ENCODE measurements at places on chromosomes 2 and 18.

DNA sequence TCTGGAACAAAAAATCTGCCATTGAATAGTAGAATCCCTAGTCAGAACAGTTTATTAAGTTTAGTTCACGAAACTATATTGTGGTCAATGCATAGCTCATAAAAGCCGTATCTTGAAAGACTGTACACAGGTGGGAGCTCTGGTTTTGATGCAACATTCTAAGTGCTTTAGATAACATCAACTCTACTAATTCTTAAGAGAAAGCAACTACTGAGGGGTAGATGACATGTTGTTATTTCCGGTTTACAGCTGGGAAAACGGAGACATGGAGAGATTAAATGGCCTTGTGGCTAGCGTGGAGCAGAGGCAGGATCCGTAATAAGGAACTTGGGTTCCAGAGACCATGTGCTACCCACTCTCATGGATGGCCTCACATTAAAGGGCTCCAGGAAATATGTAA lies 4.2 kb upstream of the ITGA6 start:
- no peak for DNase-seq

DNA sequence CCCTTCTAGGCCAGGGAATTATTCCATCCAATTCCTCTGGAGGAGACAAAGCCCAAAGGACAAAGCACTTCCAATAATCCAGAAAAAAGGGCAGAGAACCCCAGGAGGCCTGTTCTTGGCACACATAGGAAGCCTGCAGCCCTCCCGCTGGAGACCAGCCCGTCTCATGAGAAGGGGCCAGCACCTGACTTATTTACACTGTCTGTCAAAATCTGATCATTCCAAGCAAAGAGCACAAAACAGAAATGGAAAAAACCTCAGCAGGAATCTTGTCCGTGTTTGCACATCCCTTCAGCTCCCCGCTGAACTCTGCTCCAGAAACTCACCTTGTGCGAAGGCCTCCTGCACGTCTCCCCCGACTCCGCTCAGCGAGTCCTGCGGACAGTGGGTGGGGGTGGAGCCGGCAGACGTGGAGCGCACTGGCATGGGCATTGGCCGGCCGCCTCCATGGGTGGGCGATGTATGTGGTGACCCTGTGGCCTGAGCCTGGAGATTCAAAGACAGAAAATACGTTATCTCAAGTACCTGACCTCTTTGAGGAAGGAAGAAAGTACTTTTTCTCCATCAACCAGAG lies 46.2 kb upstream of the DNMT3A start:
- no peak for DNase-seq

DNA sequence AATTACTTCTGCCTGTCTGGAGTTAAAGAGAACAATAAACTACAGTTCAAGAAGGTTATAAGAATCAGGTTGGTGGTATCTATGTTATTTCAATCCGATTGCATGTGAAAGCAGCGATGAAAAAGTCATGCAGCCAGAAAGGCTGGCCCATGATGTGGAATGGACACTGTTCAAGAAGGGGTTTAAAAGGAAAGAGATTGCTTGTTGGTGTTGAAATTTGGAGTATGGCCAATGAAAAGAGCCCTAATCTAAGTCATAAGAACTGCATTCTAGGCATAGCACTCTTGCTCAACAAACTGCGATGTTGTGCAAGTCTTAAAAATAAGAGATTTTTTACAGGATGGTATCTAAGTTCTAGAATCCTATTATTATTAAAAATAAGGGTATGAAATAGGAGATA lies 61.3 kb downstream of the EFEMP1 start:
- no peak for DNase-seq

GRCh38 chr2:215870986-215871385 lies 142.4 kb downstream of the MREG start:
- DNase-seq: no peak

GRCh38 chr2:35293261-35293660 lies 1062.3 kb upstream of the CRIM1 start:
- no peak for DNase-seq

GRCh38 chr2:67416136-67416535 lies 19.0 kb downstream of the ETAA1 start:
- DNase-seq: no peak

GRCh38 chr2:209368914-209369313 lies 54.9 kb upstream of the MAP2 start:
- DNase-seq: no peak

- no peak for DNase-seq
Observed at GRCh38 chr2:172345956-172346555, 81.3 kb upstream of the ITGA6 start.

GRCh38 chr2:174334781-174335251 lies at the start of gene SP9:
TSS of gene SP9 (plus strand) at chr2:174334954. CDS start at chr2:174335093, 139 bp downstream.
- DNase-seq: no peak

DNA sequence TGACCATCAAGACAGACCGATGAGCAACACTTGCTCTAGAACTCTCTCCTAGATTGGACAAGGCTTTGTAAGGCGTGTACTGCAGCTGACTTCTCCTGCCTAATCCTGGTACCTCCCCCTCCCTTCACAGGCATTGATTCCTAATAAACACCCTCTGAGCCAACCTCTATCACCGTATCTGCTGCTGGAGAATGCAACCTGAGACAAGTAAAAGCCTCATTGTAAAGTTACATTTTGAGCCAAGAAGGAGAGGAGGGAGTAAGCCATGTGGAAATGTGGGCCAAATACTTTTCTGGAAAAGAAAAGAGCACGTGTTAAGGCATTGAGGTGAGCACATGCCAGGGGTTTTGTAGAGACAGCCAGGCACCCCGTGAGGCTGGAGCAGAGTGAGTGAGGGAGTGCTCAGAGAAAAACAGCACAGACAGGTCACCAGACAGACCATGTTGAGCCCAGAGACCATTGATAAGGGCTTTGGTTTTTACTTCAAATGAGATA lies 2.6 kb upstream of the WDFY1 start:
- DNase-seq: no peak

DNA sequence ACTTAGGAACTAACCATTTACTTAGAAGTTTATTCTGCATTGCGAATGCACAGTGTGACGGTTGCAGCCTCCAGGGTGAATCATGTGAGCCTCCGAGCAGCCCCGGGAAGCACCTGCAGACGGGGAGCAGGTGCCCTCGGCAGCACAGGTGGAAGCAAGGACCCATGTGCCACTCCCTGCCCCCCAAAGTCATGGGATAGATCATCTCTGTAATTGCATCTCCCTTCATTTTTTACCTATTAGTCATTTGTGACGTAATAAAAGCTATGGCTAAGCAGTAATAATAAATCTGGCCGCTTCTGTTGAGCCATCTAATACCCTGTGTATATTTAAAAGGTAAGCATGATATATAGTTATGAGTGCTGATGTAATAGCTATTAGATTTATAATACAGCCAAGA lies 97.2 kb downstream of the PTGR3 start:
- DNase-seq: no peak

DNA sequence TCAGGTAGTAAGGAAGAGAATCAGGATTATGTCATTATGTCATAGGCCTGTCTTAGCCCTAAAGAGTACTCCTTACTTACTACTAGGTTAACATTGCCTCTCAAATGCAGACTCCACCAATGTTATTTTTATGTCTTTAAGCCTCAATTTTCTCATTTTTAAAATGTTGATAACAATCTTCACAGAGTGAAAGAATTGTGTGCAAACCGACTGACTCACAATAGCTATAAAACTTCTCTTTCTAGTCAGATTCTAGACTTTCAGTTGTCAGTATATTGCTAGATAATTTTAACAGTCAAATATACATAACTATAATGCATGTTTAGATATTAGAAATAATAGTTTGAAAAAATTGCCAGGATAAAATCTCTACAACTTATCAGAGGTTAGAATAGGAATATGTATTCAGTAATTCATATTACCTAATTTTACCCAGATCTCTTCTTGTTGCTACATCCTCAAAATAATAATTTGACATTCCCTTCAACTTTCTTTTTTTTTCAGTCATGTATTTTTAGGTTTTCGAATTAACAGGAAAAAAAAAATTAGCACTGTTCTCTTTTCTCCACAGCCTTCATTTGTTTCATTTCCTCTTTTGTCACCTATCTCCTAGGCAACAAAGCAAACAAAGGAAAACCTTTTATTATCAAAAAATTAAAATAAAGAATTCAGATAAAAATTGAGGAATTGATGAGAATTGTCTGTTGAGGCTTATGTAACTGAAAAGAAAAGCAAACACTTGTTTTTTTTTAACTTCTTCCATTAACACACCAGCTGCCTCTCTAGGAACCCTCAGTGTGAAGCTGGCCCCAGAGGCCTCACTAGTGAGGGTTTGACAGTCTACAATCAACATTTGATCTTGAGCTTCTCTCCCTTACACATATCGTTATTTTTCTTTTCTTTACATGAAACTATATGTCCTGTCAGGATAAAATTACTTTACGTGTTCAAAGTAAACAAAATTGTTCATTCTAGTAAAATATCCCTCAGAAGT lies 279.0 kb downstream of the CALCRL start:
- no peak for DNase-seq

- no peak for DNase-seq
Observed at GRCh38 chr2:100747996-100748615, 71.8 kb upstream of the NPAS2 start.

- DNase-seq: no peak
Observed at GRCh38 chr18:51519571-51519970, 322.1 kb upstream of the MEX3C start.

- DNase-seq: no peak
Observed at GRCh38 chr2:218091746-218092145, 22.7 kb downstream of the RUFY4 start.

- no peak for DNase-seq
Observed at GRCh38 chr2:20137131-20137571, 85.7 kb upstream of the LAPTM4A start.

- no peak for DNase-seq
Observed at GRCh38 chr2:8028981-8029380, 652.9 kb upstream of the ID2 start.

GRCh38 chr2:233363744-233364235 lies 9.5 kb downstream of the DGKD start:
- DNase-seq: no peak

DNA sequence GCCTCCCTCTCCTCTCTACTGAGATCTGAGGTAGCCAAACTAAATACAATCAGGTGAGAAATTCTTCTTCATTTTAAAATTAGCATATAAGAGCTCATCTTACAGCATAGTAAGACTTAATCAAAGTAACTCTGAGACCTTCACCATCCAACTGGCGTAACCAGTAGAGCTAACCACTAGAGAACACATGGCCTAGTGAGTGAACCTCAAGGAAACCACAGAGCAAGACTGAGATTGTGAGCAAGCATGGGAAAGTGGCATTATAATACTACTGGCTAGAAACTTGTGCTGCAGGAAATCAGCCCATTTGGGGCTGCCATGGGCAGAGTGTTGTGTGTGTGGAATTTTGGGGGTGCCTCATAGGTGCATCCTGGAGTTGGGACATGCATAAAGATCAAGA lies 61.1 kb upstream of the SPHKAP start:
- DNase-seq: no peak

GRCh38 chr2:10931710-10932255 lies 20.0 kb downstream of the KCNF1 start:
- no peak for DNase-seq

GRCh38 chr2:95007822-95008221 lies 17.7 kb upstream of the MAL start:
- DNase-seq: peak; percentile 74

GRCh38 chr18:62332964-62333695 lies 8.0 kb downstream of the TNFRSF11A start:
- DNase-seq: no peak

DNA sequence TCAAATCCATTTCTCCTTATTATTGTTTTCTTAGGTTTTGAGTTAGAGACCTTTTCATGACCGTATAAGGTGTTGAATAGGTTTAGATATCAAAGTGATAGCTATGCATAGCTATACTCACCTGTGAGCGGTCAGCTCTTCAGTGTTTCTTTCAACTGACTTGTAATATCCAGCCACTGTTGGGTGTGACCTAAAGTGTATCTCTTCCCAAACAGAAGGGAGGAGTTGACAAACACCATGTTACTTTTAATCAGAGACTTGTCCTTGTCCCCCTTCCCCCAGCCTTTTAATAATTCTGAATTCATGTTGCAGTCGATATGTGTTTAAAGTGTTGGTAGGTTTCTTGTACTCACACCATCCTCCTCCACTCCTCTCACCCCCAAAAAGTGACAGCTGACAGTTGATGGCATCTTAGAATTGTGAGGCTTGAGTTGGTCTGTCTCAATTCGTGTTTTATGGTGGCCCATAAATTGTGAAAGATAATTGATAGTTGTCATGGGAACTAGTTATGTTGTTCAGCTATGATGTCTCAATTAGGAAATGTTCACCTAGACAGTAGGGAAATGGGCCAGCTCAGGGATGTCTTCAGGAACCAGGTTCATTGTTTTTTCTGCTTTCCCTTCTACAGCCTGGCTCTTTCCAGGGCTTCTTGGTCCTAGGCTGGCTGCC lies 12.0 kb downstream of the NEDD4L start:
- no peak for DNase-seq

GRCh38 chr18:23745366-23745765 lies 56.1 kb downstream of the LAMA3 start:
- no peak for DNase-seq

DNA sequence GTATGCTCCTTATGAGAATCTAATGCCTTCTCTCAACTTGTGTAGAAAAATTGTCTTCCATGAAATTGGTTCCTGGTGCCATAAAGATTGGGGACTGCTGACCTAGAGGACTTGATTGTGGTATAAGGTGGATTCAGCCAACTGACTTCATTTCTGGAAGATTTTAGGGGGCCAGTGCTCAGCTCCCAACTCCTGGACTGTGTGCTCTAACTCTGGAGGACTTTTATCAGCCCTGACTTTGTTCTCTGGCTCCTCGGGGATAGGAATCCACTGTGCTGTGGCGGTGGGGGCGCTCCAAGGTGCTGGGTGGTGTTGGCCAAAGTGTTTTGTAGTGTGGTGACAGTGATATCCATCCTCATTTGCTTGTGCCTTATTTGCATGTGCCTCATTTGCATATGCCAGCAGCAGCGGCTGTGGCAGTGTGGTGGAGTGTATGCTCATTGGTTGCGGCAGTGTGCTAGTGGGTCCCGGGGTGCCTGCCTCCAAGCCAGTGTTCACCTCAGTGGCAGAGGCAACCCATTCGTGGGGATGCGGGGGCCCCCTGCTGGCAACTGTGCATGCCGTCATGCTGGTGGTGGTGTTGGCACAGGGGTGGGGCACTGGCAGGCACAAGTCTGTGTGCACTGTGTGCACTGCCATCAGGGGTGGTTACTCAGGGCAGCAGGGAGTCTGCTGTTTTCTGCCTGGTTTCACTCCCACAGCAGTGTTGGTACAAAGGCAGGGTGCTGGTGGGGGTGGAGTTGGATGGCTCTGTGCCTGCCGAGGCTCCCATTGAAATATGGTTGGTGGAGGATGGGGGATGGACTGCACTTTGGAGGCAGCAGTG lies 19.6 kb downstream of the EHBP1 start:
- peak; percentile 77 for DNase-seq

- no peak for DNase-seq
Observed at GRCh38 chr2:227410191-227410590, 22.4 kb upstream of the SCYGR1 start.

DNA sequence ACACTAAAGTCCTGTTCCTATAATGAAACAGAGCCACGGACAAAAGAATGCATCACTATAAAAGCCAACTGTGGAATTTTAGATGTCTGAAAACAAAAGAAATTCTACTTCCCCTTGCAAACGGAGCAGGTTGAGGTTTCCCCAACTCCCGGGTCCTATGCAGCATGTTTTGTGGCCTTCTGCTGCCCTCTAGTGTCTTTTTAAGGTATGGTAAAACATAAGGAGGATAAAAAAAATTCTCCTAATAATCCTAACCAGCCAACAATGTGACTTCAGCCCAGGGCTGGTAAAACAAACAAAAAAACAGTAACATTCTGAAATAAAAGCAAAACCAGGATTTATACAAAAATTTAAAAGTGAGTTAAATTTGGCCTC lies 539.5 kb downstream of the NRXN1 start:
- DNase-seq: peak; percentile 78

- DNase-seq: no peak
Observed at GRCh38 chr2:233992513-233993217, 57.8 kb upstream of the SPP2 start.

GRCh38 chr2:176107731-176108181 lies 676 bp downstream of the HOXD11 start:
- DNase-seq: no peak
